Activated CD4-positive, alpha-beta T cell treated with anti-CD3 and anti-CD28 coated beads, Interleukin-2, Interleukin-4, amounts not matched to agents 100 ng/mL and 50 ng/mL, durations not matched to agents 16 hours and 8 hours (primary cell): ENCODE measurements at places on chromosomes 2 and 18.

DNA sequence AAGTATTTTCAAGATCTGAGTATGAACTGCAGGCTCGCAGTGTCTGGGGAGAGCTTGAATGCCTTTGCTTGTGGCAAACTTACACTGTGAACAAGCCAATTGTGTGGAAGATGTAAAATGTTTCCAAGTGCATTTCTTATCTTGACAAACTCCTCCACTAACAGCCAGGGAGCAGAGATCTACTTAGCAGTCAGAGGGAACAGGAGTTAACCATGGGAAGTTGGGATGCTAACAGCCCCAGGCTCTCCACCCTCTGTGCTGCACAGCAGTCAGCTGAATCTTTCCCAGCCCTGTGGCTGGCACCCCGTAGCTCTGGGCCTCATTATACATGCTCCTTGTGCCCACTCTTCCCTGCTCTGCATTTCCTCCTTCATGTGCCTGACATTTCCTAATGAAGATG, 450.2 kb downstream of the TSN start:
- no peak for DNase-seq

- DNase-seq = no peak
Observed at GRCh38 chr2:238706163-238706562, 141.7 kb upstream of the TWIST2 start.

DNA sequence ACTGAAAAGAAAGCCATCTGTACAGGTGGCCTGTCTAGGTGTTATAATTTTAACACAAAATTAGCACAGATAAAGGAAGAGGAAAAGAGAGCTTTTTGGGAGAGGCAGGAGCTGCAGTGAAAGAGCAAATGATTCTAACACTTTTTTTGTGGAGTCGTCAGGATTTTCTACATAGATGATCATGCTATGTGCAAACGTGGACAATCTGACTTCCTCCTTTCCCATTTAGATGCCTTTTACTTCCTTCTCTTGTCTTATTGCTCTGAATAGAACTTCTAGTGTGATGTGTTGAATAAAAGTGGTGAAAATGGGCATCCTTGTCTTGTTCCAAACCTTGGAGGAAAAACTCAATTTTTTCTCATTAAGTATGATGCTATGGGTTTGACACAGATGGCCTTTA, 334.5 kb downstream of the NBAS start:
- DNase-seq = no peak

DNA sequence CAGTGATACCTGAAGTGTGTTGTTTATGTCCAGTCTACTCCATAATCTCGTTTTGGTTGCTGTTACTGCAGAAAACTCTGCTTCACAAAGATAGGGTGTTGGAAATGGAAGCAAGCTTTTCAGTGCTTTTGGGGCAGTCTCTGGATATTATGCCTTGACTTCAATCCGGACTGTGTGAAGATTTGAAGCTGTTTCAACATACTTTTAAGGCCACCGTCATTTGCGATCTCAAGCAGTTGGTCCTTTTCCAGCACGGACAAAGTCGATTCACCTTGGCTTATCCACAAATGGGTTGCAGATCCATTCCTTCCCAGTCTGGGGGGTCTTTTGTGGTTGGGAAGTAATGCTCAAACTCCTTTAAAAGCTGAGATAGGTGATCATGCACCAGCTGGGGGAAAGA, 20.4 kb downstream of the RBKS start:
- DNase-seq = no peak

GRCh38 chr2:8573234-8573941, 108.5 kb upstream of the ID2 start:
- DNase-seq = no peak

DNA sequence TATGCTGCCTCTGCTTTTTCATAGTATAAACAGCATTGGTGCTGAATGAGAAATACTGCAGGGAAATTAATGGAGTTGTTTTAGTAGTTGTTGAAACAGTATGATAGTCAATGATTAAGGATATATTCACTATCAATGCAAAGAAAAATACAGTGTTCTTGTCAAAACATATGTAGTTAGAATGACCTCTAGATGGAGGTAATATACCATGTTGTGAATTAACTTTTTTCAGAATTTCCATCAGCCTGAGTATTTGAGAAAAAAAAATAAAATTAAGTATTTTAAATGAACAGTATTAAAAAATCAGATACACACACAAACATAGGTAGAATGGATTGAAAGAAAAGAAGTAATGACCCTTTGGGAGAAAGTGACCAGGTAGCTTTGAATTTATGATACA, 59.5 kb downstream of the RMDN2 start:
- DNase-seq = no peak

GRCh38 chr2:226011716-226012450, 612.4 kb downstream of the NYAP2 start:
- DNase-seq = no peak

DNA sequence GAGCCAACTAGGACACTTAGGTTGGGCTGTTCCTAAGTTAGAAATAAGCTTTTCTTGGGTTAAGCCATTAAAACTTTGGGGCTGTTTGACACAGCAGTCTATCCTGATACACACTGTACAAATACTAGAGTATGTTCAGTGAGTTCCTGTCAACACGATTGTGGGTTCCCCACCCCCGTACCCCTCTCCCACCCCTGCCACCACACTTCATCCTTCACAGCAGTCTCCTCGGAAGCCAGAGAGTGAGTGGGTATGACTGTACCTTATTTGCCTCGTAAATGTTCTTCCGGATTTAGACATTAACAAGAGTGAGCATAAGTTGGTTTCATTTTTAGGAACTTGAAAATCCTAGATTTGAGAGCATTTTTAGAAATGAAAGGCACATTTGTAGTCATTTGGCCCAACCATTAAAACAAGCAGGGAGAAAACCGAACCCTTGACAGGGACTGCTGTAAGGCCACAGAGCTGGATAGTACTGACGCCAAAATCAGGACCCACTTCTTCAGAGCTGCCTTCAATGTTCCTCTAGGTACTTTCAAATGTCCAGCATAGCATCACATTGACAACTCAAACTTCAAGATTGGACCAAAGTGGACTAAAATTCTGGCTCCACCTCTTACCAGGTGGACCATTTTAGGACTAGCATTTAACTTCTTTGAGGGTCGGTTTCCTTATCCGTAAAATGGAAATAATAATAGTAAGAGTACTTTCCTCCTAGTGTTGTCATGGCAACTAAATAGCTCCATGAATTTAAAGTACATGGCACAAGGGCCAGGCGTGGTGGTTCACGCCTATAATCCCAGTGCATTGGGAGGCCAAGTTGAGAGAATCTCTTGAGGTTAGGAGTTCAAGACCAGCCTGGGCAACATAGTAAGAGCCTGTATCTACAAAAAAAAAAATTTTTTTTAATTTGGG, 166.3 kb upstream of the SERTAD2 start:
- peak; percentile 66 for DNase-seq

DNA sequence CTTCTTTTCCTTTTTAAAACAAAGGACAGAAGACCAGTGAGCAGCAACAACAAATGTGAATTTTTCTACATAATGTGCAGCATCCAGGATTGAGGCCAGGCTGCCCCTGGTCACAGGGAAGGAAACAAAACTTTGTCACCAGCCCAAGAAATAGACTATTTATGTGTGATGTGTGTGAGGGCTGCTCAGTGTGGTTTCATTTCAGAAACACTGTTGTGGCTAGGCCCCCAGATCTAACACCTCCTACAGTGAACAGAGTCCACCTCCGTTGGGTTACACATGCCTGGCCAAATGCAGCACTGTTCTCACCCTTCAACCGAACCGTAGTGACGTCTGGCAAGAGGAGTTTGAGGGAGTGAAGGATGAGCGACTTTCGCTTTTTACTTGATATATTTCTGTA, 146.3 kb upstream of the RIOK3 start:
- DNase-seq = no peak

DNA sequence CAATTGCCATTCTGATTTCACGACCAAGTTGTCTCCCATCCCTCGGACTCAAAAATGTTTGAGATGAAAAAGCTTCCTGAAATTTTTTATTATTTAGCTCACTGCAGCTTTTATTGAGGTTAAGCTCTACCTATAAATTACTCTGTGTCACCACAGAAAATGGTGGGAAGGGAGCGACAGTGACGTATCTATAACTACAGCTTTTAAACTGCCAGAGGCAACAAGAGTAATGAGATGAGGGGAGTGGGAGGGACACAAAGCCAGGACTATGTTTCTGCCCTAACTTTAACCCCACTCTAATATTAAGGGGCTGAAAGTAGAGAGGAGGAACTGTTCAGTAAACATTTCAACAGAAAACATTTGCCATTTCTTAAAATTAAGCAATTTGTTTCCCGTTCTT, 37.4 kb downstream of the SMAD2 start:
- no peak for DNase-seq

- no peak for DNase-seq
Observed at GRCh38 chr18:44556296-44556695, 124.4 kb upstream of the SETBP1 start.

- no peak for DNase-seq
Observed at GRCh38 chr2:156434461-156435291, 1.5 kb upstream of the GPD2 start.

DNA sequence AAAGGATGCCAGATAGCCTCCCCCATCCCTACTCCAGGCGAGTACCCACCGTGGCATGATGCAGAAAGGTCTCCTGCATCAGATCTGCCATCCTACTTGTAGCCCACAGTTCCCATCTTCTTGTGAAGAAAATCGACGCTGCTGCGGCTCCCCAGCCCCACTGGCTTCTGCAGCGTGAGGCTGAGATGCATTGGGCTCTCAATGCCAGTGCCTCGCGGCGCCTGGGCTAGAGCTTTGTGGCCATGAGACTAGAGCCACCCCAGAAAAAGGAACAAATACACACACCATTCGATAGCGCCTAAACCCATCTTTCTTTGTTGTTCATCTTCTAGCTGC, 2.8 kb downstream of the NOL4 start:
- no peak for DNase-seq

DNA sequence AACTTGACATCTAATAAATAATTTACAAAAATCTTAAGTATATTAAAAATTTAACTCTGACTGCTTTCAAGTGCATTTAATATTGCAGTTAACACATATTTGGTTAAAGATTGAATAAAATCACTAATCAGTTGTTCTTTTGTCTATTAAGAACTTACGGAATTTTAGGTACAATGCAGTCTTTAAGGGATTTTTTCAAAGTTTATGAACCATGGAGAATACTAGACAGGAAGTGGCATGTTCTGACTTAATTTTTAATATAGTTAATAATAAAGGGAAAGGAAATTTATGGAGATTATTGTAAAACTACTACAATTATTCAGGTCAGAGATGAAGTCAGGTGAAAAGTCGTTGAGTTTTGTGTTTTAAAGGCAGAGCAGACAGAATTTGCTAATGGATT, 240.9 kb downstream of the CALCRL start:
- DNase-seq = no peak

GRCh38 chr2:108701208-108701607, 18.1 kb upstream of the RANBP2 start:
- DNase-seq = no peak

DNA sequence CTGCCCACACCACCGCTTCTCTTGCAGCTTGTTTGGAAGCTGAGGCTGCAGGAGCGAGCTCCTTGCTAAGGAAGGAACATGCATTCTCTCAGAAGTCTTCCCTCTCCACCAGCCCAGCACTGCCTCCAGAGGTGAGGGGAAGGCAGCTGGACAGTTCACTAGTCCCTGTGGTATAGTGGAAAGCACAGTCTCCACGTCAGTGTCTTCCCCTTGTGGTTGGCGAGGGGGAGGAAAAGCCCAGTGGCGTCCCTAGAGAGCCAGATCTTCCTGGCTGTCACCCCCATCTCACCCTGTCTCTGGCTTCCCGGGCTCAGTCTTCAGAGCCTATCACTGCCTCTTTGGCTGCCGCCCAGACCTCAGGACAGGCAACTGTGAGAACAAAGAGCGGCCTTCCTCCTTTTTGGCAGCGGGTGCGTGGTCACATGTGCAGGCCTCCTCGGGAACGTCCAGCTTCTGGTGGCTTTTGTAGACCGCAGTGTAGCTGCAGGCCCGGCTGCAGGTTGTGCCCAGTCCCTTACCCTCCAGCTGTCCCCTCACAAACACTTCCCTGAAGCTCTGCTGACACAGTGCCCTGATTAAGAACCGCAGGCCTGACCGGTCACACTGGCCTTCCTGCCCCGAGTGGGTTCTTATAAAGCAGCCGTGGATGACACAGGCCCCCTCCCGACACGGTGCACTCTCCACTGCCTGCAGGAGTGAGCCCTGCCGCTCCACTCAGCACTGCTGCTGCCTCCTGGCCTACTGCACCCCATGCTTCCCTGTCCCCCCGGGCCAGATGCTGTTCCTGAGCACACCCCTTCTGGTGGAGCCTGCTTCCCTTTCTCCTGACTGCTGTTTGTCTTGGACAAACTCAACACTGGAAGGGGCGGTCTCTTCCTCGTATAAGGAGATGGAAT, 90.9 kb downstream of the RNF144A start:
- DNase-seq = no peak

DNA sequence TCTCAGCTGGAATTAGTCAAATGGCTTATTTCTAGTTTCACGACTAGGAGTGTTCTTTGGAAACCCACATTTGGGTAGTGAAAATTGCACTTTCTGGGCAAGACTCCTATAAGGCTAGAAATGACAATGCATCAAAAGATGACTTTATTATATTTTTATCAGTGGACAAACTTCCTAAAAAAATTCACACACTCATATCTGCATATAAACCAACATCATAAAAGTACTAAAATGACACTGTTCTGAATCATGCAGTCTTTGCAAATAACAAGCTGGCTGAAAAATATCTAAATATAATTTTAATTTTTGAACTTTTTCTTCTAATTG, 17.6 kb downstream of the MXD1 start:
- DNase-seq = peak; percentile 47

DNA sequence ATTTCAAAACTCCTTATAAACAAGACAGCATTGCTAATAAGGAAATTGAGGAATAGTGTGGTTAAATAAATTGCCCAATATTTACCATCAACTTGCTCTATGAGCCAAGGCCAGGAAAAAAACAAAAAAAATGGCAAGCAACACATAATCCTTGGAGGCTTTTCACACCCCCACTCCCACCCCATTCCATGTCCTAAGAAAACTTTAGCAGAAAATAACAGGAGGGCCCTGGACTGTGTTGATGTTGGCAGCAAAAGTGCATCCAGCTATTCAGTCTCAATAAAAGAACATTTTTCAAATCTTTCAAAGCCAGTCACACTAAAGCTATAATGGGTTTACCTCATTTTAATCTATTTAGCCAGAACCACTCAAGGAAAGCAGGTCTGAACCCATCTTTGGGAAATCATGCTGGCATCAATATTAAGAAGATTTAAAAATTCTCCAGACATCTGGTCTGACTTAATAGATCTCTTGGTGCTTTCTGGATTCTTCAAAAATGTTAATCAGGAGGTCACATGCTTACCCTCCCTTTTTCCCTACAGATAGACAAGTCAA, 34.6 kb upstream of the STK17B start:
- no peak for DNase-seq

GRCh38 chr18:59323931-59324622, 5.6 kb upstream of the CPLX4 start:
- DNase-seq = no peak

- DNase-seq = peak; percentile 10
Observed at GRCh38 chr2:239751679-239752355, 273.3 kb downstream of the NDUFA10 start.

DNA sequence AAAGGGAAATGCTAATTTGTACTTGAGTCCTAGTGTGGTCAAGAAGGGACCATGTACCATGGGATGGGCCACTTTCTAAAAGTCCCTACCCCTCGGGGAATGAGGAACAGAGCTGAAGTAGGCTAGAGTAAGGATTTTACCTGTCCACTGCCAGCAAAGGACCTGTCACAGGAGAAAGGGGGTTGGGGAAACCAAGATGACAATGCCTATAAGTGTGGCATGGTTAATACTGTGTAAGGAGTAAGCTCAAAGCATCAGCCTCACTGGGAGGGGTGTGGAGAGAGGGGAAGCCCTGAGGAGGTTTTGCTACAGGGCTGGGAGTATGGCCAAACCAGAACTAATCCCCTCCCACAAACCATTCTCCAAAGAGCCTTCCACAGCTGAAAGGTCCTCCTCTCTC, 15.8 kb downstream of the GKN2 start:
- DNase-seq = no peak

- no peak for DNase-seq
Observed at GRCh38 chr2:191384829-191385228, 139.6 kb downstream of the MYO1B start.
